ENCODE measurements at places on chromosomes 13 and 19.

DNA sequence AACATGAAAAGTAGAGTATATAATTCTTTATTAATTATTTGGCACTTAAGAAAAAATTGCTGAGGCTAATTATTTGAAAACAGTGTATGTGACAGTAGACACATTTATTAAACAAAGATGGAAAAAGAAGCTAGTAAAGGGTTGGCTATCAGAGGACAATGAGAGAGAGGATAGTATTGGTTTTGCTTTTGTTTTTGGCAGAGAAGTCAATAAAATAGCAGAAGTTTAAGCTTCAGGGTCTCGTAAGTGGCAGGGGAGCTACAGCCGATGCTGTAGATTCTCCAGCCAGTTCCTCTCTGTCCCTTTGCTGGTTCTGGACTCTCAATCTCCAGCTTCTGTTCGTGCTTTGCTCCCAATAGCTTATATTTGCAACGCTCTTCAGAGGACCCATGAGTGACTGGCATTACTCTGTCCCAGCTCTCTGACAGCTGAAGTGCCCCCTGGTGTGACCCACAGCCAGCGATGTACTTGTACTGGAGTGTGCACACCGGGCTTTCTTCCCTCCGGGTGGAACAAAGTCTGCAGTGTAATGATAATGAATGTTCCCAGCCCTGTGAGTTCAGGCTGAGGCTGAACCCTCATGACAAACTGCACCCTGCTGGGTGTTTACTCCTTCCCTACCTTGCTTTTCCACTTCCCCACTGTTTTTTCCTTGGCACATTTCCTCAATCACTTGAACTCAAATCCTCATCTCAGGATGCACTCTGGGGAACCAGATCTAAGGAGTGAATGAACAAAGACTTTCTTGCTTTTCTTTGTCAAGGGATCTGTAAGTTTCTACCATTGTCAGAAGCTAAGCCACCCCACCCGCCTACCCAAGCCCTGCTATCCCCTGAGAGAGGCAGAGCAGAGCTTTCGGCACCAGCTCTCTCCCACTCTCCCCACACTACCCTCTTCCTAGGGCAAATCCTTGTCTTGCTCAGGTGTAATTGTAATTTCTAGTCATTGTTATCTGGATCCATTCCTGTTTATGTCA is 254.8 kb downstream of the LHFPL6 start:
- no peak for DNase-seq

DNA sequence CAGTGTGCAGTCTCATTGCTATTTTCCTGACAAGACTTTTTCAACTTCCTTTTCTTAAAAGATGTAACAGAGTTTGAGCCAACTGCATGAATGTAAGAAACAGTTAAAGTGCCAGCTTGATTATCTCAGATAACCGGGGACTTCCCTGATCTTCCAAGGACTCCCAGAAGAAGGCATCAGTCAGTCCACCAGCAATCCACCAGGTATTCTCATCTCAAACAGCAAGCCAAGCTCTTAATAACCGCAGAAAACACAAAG is 350.1 kb downstream of the LIG4 start:
- no peak for DNase-seq

DNA sequence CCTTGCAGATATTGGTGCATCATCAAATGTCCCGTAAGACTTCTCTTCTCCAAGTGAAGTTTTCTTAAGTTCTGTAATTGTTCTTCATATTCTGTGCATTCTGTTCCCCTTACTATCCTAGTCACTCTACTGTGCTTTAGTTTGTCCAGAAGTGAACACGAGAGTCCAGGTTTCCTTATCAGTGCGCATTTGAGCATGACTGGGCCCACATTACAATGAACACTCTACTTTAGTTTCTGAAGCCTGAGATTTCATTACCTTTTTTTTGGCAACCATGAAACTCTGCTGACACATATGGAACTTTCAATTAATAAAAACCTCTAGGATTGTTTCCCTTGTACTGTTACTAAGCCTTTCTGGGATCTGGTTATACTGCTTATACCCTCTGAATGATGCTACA is 270.0 kb downstream of the KCNRG start:
- DNase-seq, result no peak

DNA sequence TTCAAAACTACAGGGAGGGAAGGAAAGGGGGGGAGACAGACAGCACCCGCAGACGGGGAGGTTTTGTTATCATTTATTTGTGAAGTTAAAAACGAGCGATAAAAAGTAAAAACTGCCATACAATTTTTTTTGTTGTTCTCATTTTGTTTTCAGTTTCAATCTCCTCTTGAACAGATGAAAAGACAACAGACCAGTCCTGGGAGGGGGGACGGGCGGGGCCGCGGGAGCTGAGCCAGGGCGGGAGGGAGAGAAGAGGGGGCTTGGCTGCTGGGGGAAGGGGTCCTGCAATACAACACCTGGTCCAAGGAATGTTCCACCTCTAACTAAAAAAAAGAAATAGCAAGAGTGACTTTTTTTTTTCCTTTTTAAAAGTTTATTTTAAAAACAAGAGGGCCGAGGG is 11.3 kb downstream of the KHSRP start:
- no peak for DNase-seq

GRCh38 chr19:40724315-40724714 is 7.4 kb downstream of the ITPKC start:
- DNase-seq, result no peak

DNA sequence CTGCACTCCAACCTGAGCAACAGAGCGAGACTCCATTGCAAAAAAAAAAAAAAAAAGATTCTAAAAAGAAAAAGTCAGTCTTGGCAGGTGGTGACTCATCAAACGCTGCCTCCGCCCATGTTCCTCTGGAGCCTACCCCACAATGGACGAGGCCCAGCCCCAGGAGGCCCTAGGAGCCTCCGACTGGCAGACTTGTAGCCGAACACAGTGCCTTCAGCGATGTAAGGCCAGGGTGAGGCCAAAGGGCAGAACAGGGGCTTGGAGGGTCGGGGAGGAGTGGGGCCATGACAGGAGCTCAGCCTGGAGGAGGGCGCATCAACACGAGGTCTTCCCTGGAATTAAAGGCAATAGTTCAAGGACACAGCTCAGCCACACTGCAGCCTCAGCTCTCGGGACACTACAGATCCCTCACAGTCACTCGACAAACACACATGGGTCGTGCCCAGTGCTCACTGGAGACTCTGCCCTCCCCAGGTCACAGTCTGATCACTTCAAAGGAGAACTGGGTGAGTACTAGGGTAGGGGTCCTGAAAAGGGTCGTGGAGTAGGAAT is 5.1 kb downstream of the USE1 start:
- DNase-seq, result no peak

- DNase-seq, result no peak
These were observed 800.9 kb upstream of the ATXN8OS start for GRCh38 chr13:69306766-69307165.

- no peak for DNase-seq
These were observed 1.3 kb downstream of the TPP2 start for GRCh38 chr13:102598061-102598460.

GRCh38 chr19:29302002-29302928 is 89.3 kb upstream of the UQCRFS1 start:
- DNase-seq, result no peak

- DNase-seq, result no peak
These were observed 1718.9 kb upstream of the MIR17HG start for GRCh38 chr13:89628567-89628966.

GRCh38 chr13:98563071-98563470 is 13.8 kb downstream of the STK24 start:
- no peak for DNase-seq

- DNase-seq, result no peak
These were observed 592.0 kb upstream of the KLF12 start for GRCh38 chr13:74726206-74726605.

- no peak for DNase-seq
These were observed 70.5 kb downstream of the NHLRC3 start for GRCh38 chr13:39108783-39109182.

GRCh38 chr13:45763419-45763818 is 61.3 kb downstream of the CBY2 start:
- DNase-seq, result no peak

DNA sequence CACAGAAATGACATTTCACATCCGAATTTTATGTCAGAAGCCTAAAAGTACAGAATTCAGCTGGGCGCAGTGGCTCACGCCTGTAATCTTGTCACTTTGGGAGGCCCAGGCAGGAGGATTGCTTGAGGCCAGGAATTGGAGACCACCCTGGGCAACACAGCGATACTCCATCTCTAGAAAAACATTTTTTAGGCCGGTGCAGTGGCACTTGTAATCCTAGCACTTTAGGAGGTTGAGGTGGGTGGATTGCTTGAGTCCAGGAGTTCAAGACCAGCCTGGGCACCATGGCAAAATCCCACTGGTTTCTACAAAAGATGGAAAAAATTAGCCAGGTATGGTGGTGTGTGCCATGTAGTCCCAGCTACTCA is 15.3 kb downstream of the NOP53 start:
- DNase-seq, result no peak

DNA sequence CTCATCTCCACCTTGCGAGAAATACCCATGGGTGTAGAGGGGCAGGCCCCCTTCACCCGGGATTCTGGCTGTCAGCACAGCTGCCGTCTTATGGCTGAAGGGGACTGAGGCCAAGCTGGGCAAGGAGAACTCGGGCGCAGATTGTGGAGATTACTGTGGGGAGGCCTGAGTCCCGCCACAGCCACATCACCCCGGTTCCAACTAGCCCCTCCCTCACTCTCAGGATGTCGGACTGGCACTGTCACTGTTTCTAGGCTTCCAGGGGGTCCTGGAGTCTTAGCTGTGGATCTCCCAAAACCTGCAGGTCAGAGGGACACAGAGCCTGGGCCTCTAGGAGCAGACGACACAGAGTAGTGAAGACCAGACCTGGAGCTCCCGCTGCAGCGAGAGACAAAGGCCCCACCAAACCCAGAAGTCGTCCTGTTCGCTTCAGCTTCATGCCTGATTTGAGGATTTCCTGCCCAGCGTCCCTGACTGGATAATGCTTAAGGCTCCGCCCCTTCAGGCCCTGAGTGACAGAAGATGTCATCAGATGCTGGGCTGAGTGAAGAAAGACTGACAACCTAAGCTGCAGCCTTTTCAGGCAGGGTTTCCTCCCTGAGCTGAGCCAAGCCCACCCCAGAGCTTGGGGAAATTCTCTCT is 55.8 kb downstream of the ZNF93 start:
- no peak for DNase-seq

GRCh38 chr19:10555610-10555973 is 10.2 kb downstream of the KRI1 start:
- no peak for DNase-seq

DNA sequence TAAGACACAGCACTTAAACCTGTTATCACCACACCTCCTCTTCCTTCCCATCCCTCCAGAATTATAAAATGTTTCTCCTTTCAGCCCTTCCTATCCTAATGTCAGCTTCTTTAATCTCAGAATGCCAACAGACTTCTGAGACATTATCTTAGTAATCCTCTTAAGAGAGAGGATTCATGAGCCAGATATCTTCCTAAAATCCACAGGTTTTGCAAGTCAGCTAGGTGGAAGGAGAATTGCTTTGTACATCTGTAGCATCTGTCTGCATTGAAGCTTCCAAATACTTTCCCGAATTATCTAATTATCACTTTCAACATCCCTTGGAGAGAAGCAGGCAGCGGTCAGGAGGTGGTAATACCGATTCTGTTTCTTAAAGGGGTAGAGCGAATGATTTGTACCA is 179.1 kb downstream of the DCT start:
- DNase-seq, result no peak

Measured in stimulated activated CD4-positive, alpha-beta T cell treated with anti-CD3 and anti-CD28 coated beads, Interleukin-1b, Interleukin-23, amount 100 ng/mL, for 1 hour (primary cell).